ENCODE measurements at places on chromosomes 2 and 18. TPM values are rescaled to one million over a fixed set of nuclear protein-coding genes. Genes with fewer than 3 reads are reported as not detected.

DNA sequence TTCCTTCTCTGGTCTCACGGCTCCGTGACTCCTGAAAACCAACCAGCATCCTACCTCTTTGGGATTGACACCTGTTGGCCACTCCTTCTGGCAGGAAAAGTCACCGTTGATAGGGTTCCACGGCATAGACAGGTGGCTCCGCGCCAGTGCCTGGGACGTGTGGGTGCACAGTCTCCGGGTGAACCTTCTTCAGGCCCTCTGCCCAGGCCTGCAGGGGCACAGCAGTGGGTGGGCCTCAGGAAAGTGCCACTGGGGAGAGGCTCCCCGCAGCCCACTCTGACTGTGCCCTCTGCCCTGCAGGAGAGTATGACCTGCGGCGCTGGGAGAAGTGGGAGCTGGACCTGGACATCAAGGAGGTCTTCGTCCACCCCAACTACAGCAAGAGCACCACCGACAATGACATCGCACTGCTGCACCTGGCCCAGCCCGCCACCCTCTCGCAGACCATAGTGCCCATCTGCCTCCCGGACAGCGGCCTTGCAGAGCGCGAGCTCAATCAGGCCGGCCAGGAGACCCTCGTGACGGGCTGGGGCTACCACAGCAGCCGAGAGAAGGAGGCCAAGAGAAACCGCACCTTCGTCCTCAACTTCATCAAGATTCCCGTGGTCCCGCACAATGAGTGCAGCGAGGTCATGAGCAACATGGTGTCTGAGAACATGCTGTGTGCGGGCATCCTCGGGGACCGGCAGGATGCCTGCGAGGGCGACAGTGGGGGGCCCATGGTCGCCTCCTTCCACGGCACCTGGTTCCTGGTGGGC is 10.0 kb downstream of the PROC start:
- no peak for DNase-seq

DNA sequence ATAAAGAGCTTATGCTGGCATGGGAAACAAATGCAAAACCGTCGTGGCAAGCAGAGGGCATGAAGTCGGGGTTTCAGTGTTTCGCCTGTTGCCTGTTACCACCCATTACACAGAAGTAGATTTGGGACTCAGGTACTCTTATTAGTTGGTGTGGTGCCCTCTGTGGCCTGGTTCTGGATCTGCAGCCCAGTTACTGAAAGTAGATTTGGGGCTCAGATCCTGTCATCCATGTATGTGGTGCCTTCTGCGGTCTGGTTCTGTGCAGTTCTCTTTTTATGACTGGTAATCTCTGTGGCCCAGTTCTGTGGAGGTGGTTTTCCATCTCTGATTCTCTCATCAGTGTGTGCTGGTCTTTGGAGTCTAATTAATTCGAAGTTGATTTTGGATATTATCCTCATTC is 45.2 kb downstream of the ADNP2 start:
- no peak for DNase-seq

DNA sequence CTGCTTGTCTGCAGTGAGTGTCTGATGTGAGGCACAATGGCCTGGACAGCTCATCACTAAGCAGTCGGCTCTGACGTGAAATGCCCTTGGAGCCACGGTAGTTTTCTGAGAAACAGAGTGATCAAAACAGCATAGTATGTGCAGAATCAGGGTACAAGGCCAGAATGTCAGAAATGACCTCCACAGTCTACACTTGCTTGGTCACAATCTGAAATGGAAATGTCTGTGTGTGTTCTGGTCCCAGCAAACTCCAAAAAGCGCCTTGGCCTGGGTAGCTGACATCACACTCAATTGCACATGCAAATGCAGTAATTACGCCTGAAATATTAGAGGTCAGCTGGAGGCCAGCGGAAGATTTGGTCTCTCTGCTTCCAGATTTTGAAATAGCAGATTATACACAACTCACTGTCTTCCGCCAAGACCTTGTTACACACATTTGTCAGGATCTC is 95.4 kb downstream of the CTAGE1 start:
- DNase-seq = no peak

DNA sequence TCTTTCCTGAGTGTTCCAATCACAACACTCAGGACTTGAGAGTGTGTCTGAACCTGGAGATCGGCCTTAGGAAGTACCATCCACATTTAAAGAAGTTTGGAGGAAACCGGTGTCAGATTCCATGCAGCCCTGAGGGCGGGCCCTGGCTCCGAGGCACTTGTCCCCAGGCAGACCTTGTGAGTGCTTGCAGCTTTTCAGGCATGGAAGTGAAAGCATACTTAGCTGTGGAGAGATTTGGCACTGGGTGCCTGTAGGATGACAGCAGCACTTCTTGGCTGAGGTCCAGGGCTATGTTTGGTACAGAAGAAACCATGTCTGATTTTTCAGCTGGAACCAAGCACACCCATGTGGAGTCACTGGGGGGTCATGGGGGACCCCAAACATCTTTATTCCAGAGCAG is 230.8 kb downstream of the SEPTIN10 start:
- no peak for DNase-seq

GRCh38 chr2:191486584-191487320 is 191.2 kb upstream of the NABP1 start:
- peak; percentile 39 for DNase-seq

GRCh38 chr18:35625232-35625631 is 43.7 kb downstream of the GALNT1 start:
- DNase-seq = no peak

DNA sequence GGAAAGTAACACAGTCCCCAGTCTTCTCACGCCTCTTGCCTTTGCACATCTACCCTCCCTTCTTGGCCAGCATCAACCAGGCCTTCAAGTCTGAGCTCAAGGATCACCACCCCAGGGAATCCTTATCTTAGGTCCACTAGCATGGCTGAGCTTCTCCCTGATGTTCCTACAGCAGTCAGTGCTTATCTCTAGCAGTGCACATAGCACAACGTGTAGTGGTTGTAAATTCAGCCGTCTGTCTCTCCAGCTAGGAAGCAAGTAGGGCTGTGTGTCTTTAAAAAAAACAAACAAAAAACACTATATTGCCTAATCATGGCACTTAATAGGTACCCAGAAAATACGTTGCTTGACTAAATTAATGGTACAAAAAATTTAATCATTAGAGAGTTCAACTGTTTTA is 29.2 kb downstream of the KCNG3 start:
- no peak for DNase-seq

- DNase-seq = no peak
These were observed 15.2 kb downstream of the ABCB11 start for GRCh38 chr2:169015943-169016342.

- no peak for DNase-seq
These were observed 1.3 kb downstream of the TWIST2 start for GRCh38 chr2:238848976-238849853.

- no peak for DNase-seq
These were observed 95.0 kb downstream of the DGKD start for GRCh38 chr2:233449081-233449901.

- DNase-seq = no peak
These were observed 478.1 kb upstream of the ZNF804A start for GRCh38 chr2:184119989-184120800.

DNA sequence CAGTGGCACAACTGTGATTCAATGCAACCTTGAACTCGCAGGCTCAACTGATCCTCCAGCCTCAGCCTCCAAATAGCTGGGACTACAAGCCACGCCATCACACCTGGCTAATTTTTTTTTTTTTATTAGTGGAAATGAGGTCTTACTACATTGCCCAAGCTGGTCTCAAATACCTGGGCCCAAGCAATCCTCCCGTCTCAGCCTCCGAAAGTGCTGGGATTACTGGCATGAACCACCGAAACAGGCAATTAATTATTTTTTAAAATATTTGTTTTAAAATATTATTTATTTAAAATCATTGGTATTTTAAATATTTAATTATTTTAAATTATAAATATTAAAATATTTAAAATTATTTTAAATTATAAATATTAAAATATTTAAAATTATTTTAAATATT is 24.5 kb downstream of the SRBD1 start:
- no peak for DNase-seq

- no peak for DNase-seq
These were observed 50.1 kb upstream of the ITM2C start for GRCh38 chr2:230814616-230815015.

DNA sequence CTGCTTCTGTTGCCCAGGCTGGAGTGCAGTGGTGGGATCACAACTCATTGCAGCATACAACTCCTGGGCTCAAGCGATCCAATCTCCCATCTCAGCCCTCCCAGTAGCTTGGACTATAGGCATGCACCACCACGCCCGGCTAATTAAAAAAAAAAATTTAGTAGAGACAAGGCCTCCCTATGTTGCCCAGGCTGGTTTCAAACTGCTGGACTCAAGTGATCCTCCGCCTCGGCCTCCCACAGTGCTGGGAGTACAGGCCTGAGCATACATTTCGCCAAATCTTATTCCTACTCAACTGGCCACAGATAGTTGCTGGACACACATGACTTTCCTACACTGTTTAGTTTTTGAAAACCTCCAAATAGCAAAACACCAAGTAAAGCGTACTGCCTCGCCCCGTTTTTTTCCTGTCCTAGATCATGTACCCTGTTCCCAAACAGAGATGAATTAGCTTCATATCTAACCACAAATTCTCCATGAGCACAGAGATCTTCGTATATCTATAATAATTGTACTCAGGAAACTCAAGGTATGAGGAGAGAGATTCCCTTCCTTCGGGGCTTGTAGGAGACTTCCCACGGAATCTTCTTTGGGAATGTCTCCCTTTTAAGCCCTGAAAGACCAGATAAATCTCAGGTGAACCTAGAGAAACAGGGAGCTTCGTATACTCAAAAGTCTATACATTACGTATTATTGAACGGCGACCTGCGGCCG is 598 bp upstream of the C2orf69 start:
- no peak for DNase-seq

DNA sequence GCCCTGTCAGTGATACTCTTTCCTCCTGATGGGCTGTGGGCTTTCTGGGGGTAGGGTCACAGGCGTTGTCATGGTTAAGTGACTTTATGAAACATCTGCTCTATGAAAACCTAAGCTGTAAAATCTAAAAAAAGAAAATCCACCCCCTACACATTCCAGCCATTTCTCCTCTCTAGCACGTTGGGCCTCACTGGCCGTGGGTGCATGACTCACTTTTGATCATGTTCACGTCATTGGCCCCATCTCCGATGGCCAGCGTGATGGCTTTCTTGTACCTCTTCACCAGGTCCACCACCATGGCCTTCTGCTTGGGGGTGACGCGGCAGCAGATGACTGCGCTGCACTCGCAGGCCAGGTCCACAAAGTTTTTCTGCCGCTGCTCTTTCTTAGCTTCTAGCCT is 39.3 kb upstream of the NARS1 start:
- no peak for DNase-seq

- no peak for DNase-seq
These were observed 234.4 kb downstream of the SOCS6 start for GRCh38 chr18:70523035-70523791.

GRCh38 chr2:235140801-235141081 is 188.9 kb downstream of the SH3BP4 start:
- no peak for DNase-seq

DNA sequence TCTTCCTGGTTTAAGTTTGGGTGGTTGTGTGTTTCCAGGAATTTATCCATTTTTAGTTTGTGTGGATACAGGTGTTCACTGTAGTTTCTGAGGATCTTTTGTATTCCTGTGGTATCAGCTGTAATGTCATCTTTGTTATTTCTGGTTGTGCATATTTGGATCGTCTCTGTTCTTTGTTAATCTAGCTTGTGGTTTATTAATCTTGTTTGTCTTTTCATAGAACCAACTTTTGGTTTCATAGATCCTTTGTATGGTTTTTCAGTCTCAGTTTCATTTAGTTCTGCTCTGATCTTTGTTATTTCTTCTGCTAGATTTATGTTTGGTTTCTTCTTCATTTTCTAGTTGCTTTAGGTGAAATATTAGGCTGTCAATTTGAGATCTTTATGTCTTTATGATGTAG is 202.4 kb upstream of the ZSWIM2 start:
- DNase-seq = no peak

DNA sequence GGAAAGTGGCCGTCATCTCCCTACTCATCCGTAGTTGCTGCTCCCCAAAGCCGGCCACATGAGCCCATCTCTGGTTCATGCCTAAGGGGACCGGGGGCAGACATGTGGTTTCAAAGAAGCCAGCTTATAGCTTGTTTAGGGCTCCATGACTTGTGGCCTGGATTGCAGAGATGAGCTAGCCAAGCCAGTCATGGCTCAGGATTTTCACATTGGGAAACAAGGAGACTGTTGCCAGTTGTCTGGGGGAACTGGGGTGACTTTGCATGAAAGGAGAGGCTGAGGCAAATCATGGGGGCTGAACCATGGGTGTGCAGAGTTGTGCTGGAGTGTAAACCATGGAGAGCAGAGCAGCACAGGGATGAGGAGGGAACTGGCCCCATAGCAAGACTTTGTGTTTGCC is 183.0 kb upstream of the APCDD1 start:
- no peak for DNase-seq

DNA sequence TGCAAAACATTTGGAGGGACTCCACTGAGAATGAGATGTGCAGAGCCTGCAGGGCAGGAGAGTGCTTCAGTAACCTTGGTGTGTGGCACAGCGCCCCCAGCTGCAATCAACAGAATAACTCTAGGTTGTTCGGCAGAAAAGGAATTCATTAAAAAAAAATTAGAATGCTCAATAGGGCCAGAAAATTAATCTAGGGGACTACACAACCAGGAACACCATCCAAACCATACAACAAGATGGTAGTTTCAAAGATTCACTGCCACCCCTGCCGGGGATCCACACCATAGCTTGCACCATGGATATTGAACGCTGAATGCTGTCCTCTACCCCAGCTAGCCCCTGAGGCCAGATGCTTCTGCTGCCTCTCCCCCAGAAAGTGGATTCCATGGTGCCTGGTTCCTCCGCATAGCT is 50.1 kb downstream of the THUMPD2 start:
- no peak for DNase-seq

- DNase-seq = no peak
These were observed 567 bp downstream of the PCYOX1 start for GRCh38 chr2:70258532-70258875.

DNA sequence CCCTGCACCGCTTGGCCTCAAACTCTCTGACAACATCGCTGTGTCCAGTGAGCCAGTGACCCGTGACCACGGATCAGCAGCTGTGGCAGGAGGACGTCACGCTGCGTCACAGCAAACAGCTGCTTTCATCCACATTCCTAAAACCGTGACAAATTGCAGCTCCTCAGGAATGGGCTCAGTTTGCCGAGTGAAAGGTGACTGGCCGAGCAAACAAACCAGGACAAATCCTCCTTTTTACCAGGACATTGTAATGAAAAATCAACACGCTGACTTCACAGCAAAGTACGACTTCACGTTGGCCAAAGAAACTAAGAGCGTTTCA is 57.6 kb downstream of the PXDN start:
- DNase-seq = peak; percentile 59

HOXD11 gene
- 0.49 TPM for total RNA-seq

SERPINB7 gene
- total RNA-seq = not detected

GAL3ST2 gene
- total RNA-seq = 1.6 TPM

ADNP2 gene
- total RNA-seq = 40.5 TPM

GPR55 gene
- 0.08 TPM for total RNA-seq

LIMS3 gene
- 2.6 TPM for total RNA-seq

TYMS gene
- 202 TPM for total RNA-seq

SERPINB12 gene
- total RNA-seq = not detected

LONRF2 gene
- total RNA-seq = 12.9 TPM

UGT1A10 gene
- not detected for total RNA-seq

MTIF2 gene
- 34.1 TPM for total RNA-seq

TFPI gene
- 129 TPM for total RNA-seq

CHMP3 gene
- 129 TPM for total RNA-seq

Measured in Panc1 (cell line).